ENCODE measurements at places on chromosomes 4 and X.

- DNase-seq: no peak
Observed at GRCh38 chrX:48806081-48806480, 4.2 kb downstream of the HDAC6 start.

DNA sequence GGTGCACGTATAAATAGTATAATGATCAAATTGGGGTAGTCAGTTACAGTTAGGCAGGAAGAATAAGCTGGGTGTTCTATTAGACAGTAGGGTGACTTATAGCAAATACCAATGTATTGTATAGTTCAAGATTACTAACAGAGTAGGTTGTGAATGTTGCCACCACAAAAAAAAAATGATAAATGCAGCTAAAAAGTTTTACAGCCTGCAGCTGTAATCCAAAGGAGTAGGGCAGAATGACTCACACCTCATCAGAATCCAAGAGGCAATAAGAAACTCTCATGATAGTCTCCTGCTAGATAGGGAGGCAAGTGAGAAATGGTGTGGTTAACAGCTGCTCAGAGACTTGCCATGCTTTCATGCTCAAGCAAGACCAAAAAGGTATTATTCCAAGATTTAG, 19.6 kb upstream of the TCEAL4 start:
- no peak for DNase-seq

DNA sequence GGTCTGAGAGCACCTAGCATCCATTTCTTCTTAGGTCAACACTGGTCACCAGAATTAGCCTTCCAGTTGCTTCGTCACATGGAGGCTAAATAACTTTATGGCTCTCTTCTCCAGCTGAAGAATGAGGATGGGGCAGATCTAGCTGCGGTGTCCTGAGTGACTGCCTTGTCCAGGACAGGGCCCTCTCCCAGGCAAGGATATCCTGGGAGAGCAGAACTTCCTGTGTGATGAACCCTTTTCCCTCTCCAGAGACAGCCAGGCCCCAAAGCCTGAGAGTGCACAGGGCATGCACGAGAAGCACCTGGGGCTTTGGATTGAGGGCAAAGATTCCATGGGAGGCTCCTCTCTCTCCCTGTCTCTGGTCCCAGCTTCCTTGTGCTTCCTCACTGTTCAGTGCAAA, 108.2 kb upstream of the MAMLD1 start:
- no peak for DNase-seq

DNA sequence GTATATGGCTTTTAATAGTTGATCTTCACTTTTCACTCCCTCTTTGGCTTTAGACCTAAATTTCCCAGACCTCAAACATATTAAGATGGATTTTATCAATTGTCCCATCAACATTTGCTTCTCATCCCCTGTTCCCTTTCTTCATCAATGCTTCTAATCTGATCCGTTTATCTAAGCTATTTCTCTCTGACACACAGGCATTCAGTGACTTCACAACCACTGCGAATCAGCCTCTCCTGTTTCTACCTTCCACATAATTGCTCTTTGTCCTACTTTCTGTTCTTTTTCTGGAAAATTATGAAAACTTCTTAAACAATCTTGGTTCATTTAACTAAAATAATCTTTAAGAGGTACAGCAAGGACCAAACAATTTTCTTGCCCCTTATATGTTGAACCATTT, 115.2 kb downstream of the GLRA3 start:
- no peak for DNase-seq

DNA sequence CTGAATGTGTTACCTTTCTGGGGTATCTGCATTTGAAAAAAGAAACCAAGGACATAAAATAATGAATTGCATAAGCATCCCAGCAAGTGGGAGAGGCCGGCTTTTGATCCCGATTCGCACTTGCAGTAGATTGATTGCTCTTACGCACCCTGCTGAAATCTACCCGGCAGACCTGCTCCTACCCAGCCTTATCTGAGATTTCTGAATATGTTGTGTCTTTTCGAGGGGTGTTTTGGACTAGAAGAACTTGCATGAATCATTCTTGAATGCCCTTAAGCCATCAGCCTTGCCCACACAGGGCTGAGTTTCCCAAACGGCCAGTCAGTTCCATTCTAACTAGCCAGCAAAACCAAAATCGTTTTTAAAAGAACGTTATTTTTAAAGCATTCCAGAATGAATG, 174.4 kb upstream of the BCOR start:
- DNase-seq: no peak
